ENCODE measurements at places on chromosomes 16 and 17.

DNA sequence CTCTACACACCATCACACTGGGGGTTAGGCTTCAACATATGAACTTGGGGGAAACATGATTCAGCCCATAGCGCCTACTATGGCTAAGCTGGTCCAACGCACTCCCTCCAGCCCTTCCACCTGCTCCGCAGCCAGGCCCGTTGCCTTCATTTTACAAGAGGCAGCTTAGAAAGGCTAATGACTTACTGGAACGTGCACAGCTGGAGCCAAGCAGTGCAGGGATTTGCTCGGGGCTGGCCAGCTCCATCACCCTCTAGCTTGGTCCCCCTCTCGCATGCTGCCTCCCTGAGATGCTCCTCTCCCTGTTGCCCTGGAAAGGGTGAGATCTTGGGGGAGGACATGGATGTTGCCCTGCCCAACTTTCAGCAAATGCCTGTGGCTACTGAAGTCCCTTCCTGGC, 2.8 kb upstream of the CACNG1 start:
- DNase-seq = no peak

DNA sequence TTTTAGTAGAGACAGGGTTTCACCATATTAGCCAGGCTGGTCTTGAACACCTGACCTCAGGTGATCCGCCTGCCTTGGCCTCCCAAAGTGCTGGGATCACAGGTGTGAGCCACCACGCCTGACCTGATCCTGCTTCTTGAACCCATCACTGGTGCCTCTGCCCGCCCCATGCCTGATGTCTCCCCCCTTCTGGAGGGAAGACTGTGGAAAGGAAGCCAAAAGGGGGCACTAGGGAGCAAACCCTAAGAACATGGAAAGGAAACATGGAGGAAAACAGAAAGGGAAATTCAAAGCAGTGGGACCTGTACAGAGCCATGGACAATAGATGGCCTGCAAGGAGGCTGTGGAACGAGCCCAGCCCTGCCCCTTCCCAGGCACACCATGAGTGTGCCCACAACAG, 31.1 kb upstream of the FASN start:
- no peak for DNase-seq

- no peak for DNase-seq
Measured at GRCh38 chr16:22333457-22333994, 36.3 kb downstream of the POLR3E start.

DNA sequence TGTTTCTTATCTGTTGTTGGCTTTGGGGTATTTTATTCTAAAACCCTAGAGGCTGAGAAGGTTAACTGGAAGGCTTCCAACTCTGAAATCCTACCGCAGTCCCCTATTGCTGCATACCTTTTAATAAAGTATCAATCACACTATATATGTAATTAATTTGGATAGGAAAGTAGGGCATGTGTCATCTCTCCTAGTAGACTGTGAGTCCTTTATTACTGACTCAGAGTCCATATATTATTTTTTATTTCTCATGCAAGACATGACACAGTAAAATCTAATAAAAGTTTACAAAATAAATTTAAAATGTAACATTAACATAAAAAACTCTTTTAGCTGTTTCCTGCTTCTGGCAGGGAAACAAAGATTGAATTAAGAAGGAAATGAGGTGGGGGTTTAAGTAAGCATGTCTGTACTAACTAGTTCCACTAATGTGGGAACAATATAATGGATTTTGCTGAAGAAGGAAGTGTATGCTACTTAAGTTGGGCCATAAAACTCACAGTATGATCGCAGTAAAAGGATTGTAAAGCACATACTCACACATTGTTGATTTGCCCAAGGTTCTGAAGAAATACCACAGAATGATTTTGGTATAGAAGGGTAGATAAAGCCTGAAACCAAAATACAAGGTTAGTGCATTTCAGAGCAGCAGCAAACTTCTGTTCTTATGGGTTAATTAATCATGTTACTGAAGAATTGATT, 97.6 kb upstream of the HLF start:
- DNase-seq = no peak

DNA sequence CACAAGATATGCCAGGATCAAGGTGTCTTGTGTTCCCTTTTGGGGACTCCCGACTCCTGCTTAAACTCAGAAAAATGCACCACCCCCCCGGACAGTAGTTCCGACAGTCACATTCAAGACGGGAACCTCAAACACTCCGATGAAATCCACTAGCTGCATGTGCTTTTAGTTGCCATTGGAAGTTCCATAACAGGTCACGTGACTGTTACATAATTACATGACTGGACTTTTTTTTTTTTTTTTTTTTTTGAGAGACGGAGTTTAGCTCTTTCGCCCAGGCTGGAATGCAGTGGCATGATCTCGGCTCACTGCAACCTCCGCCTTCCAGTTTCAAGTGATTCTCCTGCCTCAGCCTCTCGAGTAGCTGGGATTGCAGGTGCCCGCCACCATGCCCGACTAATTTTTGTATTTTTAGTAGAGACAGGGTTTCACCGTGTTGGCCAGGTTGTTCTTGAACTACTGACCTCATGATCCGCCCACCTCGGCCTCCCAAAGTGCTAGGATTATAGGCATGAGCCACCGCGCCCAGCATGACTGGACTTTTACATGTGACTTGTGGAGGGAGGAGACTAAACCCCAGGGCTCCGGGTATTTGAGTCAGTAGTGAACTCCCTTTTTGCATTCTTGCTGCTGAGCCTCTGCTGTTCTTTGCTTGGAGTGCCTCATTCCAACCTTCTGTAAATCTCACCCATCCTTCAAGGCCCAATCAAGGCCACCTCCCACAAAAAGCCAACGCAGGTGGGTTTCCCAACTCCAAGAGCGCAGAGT, 1.6 kb downstream of the SIRT7 start:
- DNase-seq = no peak

GRCh38 chr17:69669441-69670178, 255.1 kb downstream of the MAP2K6 start:
- no peak for DNase-seq

DNA sequence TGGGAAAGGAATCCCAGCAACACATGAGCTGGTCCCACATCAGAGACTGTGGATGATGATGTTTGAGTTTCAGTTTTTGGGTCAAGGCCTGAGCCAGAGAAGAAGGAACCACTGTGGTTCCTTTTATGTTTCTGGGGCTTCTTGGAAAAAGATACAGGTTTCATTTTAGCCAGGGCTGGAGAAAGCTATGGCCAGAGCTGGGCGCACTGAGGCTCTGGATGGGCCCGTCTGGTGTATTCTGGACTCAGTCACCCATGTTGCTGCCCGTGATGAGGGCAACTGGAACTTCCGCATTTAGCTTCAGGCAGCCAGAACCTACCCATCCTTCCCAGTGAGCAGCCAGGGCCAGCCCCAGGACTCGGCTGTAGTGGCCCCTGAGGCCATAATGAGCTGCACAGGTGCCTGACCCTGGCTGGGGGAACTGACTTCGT, 15.0 kb upstream of the PITPNA start:
- no peak for DNase-seq

GRCh38 chr16:84370723-84371552, 2.6 kb downstream of the ATP2C2 start:
- no peak for DNase-seq

- DNase-seq = no peak
Measured at GRCh38 chr17:40502716-40503115, 1.3 kb upstream of the TNS4 start.

GRCh38 chr17:50063561-50064252, 7.8 kb downstream of the ITGA3 start:
- DNase-seq = no peak

GRCh38 chr17:47310186-47310733, 13.5 kb upstream of the EFCAB13 start:
- DNase-seq = no peak

DNA sequence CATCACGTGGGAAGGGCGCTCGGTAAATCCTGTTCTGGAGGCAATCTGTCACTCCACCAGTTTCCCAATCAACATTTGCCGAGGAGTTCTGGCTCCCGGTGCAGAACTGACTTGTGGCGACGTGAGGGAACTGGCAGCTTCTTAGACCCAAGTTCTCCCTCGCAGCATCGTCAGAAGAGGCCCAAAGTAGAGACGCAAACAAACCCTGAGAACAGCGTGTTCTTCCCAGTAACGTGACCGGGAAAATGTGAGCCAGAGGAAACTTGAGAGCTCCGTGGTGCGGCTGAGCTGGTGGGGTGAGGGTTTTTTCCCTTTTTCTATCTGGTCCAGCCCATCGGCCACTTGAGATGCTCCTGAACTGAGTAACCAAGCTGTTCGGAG, 158.9 kb upstream of the CACNG5 start:
- DNase-seq = no peak

GRCh38 chr16:57823836-57824235, 21.5 kb upstream of the KIFC3 start:
- no peak for DNase-seq

GRCh38 chr17:28130472-28130871, 88.0 kb downstream of the NLK start:
- no peak for DNase-seq

DNA sequence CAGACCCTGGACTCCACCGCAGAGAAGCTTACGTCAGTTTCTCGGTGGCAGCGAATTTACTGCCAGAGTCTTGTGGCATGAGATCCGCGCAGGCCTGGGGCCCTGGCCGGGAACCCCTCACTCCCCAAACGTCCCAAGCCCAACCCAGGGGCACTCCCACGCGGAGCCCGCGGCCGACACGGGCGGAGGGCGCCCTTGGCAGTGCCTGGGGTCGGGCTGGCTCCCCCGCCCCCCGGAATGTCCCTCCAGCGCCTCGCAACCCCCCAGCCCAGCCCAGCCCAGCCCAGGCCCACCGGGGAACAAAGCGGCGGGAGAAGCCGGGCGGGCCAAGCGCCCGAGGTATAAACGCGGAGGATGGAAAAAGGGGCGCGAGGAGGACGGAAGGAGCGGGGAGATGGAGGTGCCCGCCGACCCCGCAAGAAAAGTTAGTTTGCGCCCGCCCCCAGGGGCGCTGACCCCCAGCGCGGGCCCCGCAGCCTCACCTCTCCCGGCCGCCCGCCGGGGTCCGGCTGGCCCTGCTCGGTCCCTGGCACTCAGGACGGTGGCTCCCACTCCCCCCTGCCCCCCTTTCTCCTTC, 330 bp downstream of the CASKIN2 start:
- DNase-seq = no peak

- no peak for DNase-seq
Measured at GRCh38 chr17:36885153-36885735, 52.0 kb upstream of the LHX1 start.

DNA sequence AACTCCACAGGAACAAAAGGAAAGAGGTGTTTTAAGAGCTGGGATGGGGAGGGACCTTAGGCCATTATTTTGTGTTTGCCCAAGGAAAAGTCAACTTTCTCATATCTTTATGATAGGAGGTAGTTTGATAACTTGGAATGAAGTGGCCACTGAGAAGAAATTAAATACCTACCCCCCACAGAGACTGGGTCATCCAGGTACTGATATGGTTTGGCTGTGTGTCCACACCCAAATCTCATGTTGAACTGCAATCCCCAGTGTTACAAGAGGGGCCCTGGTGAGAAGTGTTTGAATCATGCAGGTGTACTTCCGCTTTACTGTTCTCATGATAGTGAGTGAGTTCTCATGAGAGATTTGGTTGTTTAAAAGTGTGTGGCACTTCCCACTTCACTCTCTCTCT, 477.9 kb upstream of the KIF2B start:
- no peak for DNase-seq

DNA sequence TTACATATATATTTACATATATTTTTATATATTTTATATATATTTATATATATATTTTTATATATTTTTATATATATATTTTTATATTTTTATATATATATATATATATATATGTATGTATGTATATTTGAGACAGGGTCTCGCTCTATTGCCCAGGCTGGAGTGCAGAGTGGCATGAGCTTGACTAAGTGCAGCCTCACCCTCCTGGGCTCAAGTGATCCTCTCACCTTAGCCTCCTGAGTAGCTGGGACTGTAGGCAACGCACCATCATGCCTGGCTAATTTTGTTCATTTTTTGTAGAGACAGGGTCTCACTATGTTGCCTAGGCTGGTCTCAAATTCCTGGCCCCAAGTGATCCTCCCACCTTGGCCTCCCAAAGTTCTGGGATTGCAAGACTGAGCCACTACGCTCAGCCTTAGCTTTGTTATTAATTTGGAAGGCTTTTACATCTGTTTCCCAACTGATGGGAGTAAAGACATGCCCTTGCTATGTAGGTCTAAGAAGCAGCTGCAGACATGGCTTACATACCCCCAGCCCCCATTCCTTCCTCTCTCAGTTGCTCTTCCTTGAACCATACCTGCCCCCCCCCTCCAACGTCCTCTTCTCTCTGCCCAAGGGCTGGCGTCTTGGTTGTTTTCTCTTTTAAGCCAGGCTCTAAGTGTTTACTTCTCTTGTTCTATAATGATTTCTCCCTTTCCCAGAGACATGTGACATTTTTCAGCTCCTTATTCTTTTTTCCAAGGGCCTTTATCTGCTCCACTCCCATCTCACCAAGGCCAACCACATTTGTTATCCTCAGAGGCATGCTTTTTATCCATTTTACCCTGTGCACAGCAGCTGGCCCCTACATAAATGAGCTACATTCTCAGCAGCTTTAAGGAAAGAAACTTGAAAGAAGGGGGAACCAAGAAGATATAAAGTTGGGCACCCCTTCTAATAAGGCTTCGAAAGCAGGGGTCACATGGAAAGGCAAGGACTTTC, 64.2 kb upstream of the ATF7IP2 start:
- DNase-seq = no peak

GRCh38 chr17:48549281-48549630, 4.3 kb upstream of the HOXB2 start:
- no peak for DNase-seq

- DNase-seq = peak; percentile 65
Measured at GRCh38 chr17:80968602-80969029, 23.0 kb upstream of the CHMP6 start.

- DNase-seq = no peak
Measured at GRCh38 chr17:78269955-78270381, 38.5 kb downstream of the TMEM235 start.

- no peak for DNase-seq
Measured at GRCh38 chr17:39579318-39580081, 28.2 kb downstream of the NEUROD2 start.

GRCh38 chr16:51148678-51149228, 2.3 kb downstream of the SALL1 start:
- no peak for DNase-seq

GRCh38 chr16:50393858-50394802, 25.3 kb upstream of the BRD7 start:
- no peak for DNase-seq

GRCh38 chr16:50463581-50464324, 84.4 kb upstream of the NKD1 start:
- DNase-seq = no peak

GRCh38 chr16:1152651-1153259, at the start of gene CACNA1H:
CACNA1H (plus strand) TSS chr16:1153106; CDS start chr16:1153738, 632 bp downstream.
- no peak for DNase-seq

DNA sequence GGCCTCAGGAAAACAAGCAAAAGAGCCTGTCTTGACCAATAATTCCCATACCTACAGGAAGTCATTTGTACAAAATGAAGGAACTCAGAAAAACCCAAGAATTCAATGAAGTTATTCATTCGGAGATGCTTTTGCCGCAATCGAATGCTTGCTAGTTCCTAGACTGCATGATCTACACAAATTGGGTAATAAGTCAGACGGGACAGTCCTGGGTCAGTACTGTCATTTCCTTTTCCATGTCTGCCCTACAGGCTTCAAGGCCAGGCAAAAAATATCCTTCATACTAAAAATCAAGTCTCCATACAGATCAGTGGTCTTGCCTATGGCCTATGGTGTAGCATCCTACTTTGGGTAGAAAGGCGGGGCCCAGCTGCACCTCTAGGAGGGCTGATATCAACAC, 71.4 kb downstream of the CFDP1 start:
- DNase-seq = no peak
